ENCODE measurements at places on chromosomes 16 and 17.

- no peak for DNase-seq
Measured at GRCh38 chr17:73307130-73307529, 4.7 kb downstream of the CDC42EP4 start.

DNA sequence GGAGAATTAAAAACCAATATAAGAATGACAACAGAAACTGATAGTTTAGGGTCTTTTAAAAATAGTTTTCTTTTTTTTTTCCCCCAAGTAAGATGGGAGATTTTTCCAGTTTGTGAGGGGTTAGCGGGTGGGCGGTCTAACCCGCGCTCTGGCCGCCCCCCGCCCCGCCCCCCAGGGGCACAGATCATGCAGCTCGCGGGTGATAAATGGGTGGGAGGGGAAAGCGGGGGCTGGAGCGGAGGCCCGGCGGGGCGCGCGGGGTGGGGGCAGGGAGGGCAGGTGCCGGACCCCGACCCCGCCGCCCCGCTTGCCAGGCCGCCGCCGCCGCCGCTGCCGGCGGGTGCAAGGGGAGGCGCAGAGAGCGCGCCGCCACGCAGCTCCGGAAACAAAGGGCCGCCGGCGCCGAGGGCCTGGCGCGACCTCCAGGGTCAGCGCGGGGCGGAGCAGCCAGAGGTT lies 60.1 kb upstream of the GSE1 start:
- DNase-seq = no peak

GRCh38 chr17:29136998-29137730 lies 43.0 kb downstream of the MYO18A start:
- no peak for DNase-seq

- DNase-seq = no peak
Measured at GRCh38 chr16:13030769-13031168, 129.4 kb downstream of the SHISA9 start.

- DNase-seq = no peak
Measured at GRCh38 chr17:49180998-49181635, 29.3 kb downstream of the GNGT2 start.
